Dermis microvascular lymphatic vessel endothelial cell (primary cell): ENCODE measurements at places on chromosomes 7 and 10. TPM values are rescaled to one million over a fixed set of nuclear protein-coding genes. Genes with fewer than 3 reads are reported as not detected.
A peak's percentile ranks its signal among the peaks of the same experiment; 100 is the strongest.

DNA sequence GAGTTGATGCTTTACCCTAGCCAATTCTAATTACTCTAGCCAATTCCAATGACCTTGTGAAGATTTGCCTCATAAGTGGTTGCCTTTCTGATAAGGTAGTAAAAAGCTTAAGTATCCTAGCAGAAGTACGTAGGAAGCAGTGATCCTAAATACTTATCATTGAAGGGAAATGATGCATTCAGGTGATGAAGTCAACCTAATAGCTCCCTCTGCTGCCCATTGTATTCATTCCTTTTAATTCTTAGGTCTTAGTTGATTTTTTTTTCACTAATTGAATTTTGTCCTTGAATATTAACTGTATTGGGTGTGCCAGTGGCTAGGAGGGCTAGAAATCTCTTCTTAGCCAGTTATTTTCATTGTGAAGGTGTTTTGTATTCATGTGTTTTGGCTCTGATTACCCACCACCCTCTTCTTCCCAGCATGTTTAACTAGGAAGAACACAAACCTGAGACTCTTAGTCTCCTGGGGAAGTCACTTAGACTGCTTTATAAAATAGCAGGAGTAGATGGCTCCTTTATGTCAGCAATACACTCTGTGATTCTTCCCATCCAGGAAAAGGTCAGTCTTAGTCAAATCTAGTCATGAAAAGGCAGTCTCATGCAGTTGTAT lies 46.3 kb downstream of the PLEKHA8 start:
- peak; percentile 67 for DNase-seq

GRCh38 chr7:130937830-130938229 lies 203.8 kb upstream of the KLF14 start:
- no peak for DNase-seq

GRCh38 chr7:51141451-51142003 lies 175.1 kb downstream of the COBL start:
- DNase-seq: peak; percentile 51

DNA sequence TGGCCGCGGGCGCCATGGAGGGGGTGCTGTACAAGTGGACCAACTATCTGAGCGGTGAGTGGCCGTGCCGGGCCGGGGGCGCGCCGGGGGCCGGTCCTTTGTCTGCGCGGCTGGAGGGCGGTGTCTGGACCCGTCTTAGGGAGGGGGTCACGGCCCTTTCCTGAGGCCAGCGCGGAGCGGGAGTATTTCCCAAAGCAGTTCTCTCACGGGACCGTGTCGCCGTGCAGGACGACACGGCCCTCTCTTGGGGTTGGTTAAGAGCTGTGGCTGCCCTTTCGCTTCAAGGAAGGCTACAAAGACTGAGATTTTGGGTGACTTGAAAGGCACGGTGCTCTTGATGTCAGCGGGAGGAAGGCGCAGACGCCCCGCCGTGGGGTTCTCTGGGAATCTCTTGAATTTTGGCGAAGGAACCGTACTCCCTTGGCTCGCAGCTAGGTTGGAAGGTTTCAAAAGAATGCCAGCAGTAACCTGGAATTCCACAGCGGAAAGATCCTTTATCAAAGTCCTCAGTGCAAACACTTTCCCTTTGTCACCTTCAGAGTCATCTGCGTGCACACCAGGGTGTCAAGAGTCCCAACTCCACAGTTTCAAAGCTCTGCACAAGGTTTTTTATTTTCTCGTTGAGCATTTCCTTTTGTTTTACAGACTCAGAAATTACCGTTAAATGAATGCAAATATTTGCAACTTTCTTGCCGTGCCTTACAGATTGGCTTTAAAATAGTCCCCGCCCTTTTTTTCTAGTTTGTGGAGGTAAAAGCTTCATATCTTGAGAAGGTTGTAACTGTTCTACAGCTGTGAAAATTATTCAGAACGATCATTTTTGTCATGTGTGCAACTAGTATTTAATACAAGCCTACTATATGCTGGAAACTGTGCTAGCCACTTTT lies 780 bp downstream of the PLEKHA8 start:
- no peak for DNase-seq

DNA sequence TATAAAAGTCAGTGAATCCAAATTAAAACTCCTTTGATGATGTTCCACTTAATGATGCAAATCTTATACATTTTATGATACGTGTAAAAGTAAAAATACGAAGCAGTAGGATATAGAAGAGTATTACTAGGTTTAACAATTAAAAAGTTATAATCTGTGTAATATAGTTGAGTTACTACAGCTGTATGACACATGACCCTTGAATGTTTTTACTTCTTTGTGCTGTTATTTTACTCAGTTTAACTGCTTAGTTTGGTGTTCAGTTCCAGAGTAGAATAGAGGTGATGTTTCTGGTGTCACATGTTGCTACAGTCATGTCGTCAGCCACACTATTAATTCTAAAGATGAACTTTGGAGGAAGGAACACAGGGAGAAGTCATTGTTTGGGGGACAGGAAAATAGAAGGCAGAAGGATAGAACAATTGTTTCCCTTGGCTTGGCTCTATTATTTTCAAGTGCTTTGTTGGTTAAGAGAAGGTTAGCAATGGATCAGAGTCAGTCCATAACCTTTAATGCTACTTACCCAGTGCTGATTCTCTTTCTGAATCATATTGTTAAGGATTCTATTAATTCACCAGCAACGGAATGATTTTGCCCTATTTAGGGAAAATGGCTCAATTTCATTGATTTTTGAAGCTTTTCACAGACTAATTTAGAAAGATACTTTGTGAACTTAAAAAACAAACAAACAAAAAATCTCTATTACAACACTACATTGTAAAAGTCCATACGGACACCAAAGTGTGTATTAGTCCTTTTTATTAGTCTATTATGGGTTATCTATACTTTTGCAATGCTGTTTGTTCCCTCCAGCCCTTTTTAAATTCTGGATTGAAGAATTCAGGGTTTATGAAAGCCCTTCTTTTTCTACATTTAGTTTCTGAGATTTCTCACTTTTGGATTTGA lies 73.4 kb downstream of the CPED1 start:
- DNase-seq: peak; percentile 42

DNA sequence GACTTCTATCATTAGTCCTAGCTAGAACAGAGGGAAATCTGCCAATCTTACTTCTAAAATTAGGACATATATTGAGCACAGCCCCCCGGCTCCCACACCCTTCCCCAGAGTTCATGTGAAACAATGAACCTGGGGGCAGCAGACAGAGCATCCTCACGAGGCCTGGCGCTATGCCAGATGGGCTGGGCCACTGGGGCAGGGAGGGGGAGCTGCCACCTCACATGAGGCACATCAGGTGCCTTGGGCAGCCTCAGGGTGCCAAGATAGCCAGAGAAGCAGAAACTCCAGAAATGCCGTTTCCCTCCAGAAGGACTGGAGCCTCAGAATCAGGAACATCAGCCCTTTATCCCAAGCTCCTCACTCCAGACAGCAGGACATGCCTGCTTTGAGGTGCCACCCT lies 92.8 kb upstream of the LANCL2 start:
- DNase-seq: no peak

GRCh38 chr10:132368881-132369635 lies 27.9 kb upstream of the PWWP2B start:
- DNase-seq: no peak

GRCh38 chr10:125823663-125824251 lies 411 bp downstream of the BCCIP start:
- no peak for DNase-seq

GRCh38 chr10:31707093-31708039 lies 221.3 kb downstream of the ARHGAP12 start:
- DNase-seq: peak; percentile 94

GRCh38 chr10:121627876-121628581 lies 29.8 kb upstream of the FGFR2 start:
- DNase-seq: no peak

DNA sequence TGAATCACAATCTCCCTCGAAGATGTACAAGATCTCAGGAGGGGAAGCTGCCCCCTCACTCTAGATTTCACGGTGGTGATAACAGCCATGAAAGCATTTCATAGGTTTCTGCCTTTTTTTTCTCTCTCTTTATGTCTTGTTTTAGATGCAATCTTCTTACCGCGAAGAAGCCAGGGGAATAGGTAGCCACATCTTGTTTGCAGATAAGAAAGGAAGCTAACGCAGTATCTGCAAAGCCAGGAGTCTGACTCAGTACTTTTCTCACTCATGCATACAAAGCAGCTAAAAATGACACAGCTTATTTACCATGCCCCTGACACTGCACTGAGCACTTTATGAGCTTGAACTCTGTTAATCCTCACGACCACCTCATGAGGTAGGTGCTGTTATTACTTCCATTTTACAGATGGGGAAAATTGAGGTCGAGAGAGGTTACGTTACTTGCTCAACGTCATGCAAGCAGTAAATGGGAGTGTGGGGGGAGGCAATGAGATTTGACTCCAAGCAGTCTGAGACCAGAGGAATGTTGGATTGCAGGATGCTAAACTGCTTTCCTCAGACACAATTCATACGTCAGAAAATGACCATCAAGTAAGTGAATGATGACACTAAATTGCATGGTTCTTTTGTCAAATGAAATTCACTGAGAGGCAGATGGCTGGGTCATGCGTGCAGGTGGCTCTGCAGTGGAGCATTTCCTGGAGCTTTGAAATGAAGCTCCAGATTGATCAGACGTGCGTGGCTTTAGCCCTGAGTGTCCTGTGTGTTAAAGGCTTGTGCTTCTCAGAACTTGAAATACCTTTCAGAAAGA lies 3.3 kb downstream of the MAP3K8 start:
- no peak for DNase-seq

DNA sequence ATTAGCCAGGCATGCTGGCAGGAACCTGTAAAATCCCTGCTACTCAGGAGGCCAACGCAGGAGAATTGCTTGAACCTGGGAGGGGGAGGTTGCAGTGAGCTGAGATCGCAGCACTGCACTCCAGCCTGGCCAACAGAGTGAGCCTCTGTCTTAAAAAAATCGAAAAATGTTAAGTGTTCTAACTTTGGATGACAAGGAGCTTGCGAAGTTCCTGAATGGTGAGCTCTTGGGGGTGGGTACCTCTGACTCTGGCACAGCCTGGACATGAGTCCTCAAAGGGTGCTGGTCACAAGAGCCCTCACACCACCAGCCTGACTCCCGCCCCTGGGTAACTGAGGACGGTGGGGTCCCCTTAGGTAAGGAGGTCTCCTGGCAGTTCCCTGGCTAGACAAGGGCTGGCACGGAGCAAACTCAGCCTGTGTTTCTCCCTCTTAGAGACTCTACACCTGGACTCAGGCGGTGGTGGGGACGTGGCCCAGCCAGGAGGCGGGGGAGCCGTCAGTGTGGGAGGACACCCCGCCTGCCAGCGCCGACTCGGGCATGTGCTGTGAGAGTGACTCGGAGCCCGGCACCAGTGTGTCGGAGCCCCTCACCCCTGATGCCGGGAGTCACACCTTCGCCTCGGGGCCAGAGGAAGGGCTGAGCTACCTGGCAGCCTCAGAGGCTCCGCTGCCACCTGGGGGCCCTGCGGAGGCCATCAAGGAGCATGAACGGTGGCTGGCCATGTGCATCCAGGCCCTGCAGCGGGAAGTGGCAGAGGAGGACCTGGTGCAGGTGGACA lies 24.1 kb downstream of the AMZ1 start:
- no peak for DNase-seq

GRCh38 chr10:13528875-13529713 lies at the start of gene BEND7:
Gene BEND7, minus strand, starts transcription at chr10:13529014. Its CDS starts 481 bp downstream, at chr10:13528533.
- DNase-seq: no peak

DNA sequence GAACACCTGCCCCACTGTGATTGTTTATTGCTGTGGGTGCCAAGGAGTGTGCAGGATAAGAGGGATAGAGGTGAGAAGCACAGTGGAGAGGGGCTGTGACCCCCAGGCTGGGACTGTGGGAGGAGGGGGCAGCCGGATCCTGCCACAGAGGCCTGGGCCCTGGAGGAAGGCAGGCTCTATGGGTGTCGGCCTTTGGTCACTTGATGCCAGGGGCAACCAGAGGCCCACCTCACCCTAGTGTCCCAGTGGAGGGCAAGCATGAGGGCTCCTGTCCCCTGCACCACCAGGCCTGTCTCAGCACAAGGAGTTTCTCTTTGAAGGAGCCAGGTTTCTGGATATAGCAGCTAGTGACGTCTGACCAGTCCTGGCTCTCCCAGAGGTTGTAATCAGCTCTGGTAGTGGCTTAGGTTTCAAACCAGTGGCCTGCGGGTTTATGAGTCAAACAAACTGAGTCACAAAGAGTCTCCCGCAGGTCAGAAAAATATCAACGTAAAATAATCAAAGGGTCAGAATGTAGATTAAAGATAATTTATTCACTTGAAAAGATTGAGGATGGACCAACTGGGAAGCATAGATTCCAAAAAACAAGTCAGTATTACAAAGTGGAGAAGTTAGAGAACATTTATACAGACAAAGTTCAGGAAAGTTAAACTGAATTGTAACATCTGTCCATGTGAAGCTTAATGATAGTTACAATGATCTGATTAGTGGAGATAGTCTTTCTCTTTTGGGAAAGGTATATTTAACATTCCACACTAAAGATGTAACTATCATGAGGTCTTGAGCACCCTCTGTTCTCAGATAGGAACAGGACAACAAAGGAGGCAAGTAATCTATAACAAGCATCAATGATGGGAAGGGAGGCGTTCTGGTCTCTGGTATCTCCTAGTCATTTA lies 37.2 kb upstream of the ZNF488 start:
- DNase-seq: no peak

- no peak for DNase-seq
Observed at GRCh38 chr7:75687246-75688088, 51.3 kb downstream of the HIP1 start.

- DNase-seq: no peak
Observed at GRCh38 chr10:119517235-119518141, 25.0 kb downstream of the RGS10 start.

- no peak for DNase-seq
Observed at GRCh38 chr7:140021603-140022002, 41.1 kb downstream of the PARP12 start.

- DNase-seq: no peak
Observed at GRCh38 chr10:8056871-8057331, 2.4 kb downstream of the GATA3 start.

Gene ZNF25
- 3.6 and 5.2 TPM in 2 replicates for total RNA-seq

Gene TSPAN13
- total RNA-seq: 37.7 and 42.6 TPM in 2 replicates

Gene STEAP4
- total RNA-seq: not detected in 2 replicates

Gene MRC1
- total RNA-seq: 232 and 250 TPM in 2 replicates

Gene ZNF804B
- not detected in 2 replicates for total RNA-seq

Gene TMEM184A
- total RNA-seq: under 0.01 and 0.13 TPM in 2 replicates

Gene CALHM3
- total RNA-seq: not detected in 2 replicates

Gene PIK3AP1
- total RNA-seq: under 0.01 and 0.13 TPM in 2 replicates
